Left lung (tissue), 14 donors: ENCODE measurements at places on chromosomes 3 and 15. TPM values are rescaled to one million over a fixed set of nuclear protein-coding genes. Genes with fewer than 3 reads are reported as not detected.

DNA sequence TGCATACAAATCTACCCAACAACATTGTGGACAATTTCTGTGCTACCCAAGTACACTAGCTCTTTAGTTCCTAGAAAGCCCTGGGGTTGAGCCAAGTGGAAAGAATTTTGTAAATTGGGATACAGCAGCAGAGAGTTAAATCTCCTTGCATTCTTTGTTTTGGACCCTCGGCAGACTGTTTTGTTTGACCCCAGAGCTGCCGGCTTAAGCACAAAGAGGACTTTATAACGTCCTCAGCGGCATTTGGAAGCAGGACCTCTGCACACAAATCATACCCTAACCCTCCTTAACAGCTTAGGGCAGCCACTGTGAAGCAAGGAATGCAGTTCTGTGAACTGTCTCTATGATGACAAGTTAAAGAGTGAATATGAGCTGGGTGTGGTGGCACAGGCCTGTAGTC is 415.3 kb downstream of the CNTN4 start:
- no peaks in the 10 kb centered on the region for H3K27me3 ChIP-seq
- DNase-seq: no peak
- H3K4me1 ChIP-seq: no peaks in the 10 kb centered on the region
- H3K36me3 ChIP-seq: no peaks in the 10 kb centered on the region
- H3K27ac ChIP-seq: no peak overlapping the region

DNA sequence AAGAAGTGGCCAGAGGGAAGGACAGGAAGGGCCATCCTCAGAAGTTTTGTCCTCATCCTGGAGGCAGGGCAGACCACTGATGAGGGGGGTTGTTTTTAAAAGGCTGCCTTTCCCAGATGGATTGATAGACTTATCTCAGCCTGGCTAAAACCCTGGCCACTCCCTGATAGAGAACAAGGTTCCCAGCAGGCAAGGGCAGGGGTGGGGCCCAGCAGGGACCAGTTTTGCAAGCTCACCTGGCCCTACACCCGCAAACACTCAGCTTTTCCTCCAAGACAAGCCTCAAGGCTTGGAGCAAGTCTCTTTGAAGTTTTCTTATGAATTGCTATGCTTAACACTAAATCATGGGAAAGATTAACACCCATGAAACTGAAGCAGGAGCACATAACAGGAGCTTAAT is 9.1 kb downstream of the LIPC start:
- no peaks in the 10 kb centered on the region for H3K36me3 ChIP-seq
- DNase-seq: no peak
- no peaks in the 10 kb centered on the region for H3K27me3 ChIP-seq
- H3K4me1 ChIP-seq: peaks cover 47% of the 10 kb centered on the region
- peak overlapping the region; percentile 77 for H3K27ac ChIP-seq
- no peak overlapping the region for H3K4me3 ChIP-seq

- no peaks in the 10 kb centered on the region for H3K27me3 ChIP-seq
- peaks cover 70% of the 10 kb centered on the region for H3K4me1 ChIP-seq
- H3K4me3 ChIP-seq: no peak overlapping the region
- DNase-seq: no peak
- peak overlapping the region; percentile 85 for H3K27ac ChIP-seq
Observed at GRCh38 chr15:101243420-101243819, 8.4 kb downstream of the CHSY1 start.

- no peak overlapping the region for H3K4me3 ChIP-seq
- H3K4me1 ChIP-seq: no peaks in the 10 kb centered on the region
- no peak for DNase-seq
- no peaks in the 10 kb centered on the region for H3K36me3 ChIP-seq
Observed at GRCh38 chr15:20645956-20646355, 104.4 kb upstream of the GOLGA6L6 start.

DNA sequence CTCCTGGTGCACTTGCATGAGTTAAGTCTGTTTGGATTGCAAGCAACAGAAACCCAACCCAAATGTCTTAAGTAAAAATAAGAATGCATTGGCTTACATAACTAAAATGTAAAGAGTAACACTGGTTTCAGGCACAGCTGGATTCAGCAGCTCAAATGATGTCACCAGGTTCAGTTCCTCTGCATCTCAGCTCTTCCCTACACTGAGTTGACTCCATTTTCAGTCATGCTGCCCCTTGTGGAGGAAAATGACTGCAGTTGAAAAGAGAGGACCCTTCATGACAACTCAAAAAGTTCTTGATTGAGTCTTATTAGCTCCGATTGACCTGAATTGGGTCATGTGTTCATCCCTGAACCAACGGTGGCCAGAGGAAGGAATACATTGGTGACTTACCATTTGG is 138.5 kb upstream of the ABI3BP start:
- H3K4me1 ChIP-seq: no peaks in the 10 kb centered on the region
- no peak for DNase-seq
- no peaks in the 10 kb centered on the region for H3K27me3 ChIP-seq
- no peaks in the 10 kb centered on the region for H3K36me3 ChIP-seq

- no peaks in the 10 kb centered on the region for H3K36me3 ChIP-seq
- H3K27ac ChIP-seq: no peak overlapping the region
- H3K27me3 ChIP-seq: no peaks in the 10 kb centered on the region
- H3K4me3 ChIP-seq: no peak overlapping the region
Observed at GRCh38 chr3:3189102-3189727, 9.7 kb upstream of the CRBN start.

DLEC1 gene
- total RNA-seq: 5.3 TPM

GRCh38 chr15:24933716-24934115 is 21.1 kb upstream of the SNRPN start:
- DNase-seq: no peak
- no peak overlapping the region for H3K27ac ChIP-seq
- H3K27me3 ChIP-seq: no peaks in the 10 kb centered on the region
- no peaks in the 10 kb centered on the region for H3K36me3 ChIP-seq
- no peak overlapping the region for H3K4me3 ChIP-seq
